Head of caudate nucleus (tissue), 42 donors: ENCODE measurements at places on chromosomes 2 and 18.

- no peak for DNase-seq
Measured at GRCh38 chr18:61643884-61644647, 248.7 kb downstream of the RNF152 start.

GRCh38 chr2:119728421-119728820, 31.3 kb upstream of the PTPN4 start:
- no peak for DNase-seq

DNA sequence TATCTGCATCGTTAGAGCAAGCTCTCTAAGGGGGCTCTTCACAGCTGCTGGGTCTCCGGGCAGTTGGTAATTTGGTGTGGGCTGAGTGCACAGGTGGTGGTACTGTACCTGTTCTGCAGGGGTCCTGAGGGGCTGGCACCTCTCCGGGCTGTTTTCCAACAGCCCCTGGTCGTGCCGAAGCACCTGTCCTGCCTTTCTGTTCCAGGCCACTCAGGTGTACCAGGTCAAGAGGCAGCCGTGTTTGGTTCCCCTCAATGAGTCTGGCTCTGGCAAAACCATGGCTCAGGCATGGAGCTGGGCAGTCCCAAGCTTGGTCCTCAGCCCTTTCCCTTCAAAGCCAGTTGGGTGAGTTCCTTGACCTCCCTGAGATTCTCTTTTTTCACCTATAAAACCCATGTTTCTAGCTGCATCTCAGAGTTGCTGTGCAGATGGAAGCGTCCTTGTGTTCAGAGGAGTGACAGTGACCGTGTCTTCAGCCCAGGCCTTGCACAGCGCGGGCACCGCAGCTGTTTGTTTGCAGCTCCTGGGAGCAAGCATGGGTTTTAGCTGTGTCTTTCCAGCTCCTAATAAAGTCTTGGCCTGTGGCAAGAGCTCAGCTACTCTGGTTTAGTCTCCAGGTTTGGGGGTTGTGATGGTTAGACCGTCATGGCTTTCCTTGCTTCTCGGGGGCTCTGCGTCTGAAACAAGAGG, 110.9 kb downstream of the GLI2 start:
- DNase-seq: no peak

DNA sequence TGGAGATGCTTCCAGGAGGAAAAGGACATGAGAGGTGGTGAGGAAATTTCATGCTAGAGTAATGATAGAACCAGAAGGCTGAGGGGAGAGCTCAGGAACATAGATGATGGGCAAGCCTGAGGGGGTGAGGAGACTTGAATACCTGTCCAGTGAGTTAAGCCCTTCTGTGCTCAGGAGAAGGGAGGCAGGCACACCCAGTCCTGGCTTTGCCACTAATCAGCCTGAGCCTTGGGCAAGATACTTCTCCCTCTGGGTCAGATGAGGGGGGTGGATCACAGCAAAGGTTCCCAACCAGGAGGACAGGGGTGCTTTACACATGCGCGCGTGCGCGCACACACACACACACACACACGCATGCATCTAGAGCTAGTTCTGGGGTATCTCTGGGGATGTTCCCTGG, 151.6 kb upstream of the MSH6 start:
- no peak for DNase-seq

- no peak for DNase-seq
Measured at GRCh38 chr18:36757991-36758390, 70.8 kb downstream of the TPGS2 start.
